Mucosa of descending colon (tissue), 3 donors: ENCODE measurements at places on chromosomes 7 and 10. TPM values are rescaled to one million over a fixed set of nuclear protein-coding genes. Genes with fewer than 3 reads are reported as not detected.

The VWC2 gene
- total RNA-seq: 0.17 TPM

DNA sequence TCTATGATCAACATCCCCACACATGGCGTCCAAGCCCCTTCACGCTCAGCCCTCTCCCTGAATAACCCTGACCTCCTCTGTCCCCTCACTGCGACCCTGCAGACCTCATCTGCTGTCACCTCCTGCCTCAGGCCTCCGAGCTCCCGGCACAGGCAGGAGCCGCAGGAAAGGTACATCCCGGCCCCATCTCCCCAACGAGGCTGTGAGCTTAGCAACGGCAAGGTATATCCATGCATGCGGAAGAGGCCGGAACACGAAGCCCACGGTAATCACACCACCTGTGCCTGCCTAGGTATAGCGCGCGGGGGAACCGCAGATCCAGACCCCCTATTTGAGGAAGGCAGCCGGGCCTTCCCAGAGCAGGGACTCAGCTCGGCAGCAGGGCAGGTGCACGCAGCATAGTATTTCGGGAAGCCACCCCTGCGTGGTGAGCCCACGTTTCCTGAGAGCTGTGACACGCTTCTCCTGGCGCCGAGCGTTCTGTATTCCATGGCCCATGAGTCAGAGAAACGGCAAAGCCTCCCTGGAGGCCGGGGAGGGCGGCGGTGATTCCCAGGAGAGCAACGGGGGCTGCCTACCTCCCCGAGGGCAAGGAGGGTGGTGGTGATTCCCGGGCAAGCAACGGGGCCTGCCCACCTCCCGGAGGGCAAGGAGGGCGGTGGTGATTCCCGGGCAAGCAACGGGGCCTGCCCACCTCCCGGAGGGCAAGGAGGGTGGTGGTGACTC lies 50.1 kb upstream of the DNAAF5 start:
- peak; percentile 8 for DNase-seq

The SYT15B gene
- 1.3 TPM for total RNA-seq

DNA sequence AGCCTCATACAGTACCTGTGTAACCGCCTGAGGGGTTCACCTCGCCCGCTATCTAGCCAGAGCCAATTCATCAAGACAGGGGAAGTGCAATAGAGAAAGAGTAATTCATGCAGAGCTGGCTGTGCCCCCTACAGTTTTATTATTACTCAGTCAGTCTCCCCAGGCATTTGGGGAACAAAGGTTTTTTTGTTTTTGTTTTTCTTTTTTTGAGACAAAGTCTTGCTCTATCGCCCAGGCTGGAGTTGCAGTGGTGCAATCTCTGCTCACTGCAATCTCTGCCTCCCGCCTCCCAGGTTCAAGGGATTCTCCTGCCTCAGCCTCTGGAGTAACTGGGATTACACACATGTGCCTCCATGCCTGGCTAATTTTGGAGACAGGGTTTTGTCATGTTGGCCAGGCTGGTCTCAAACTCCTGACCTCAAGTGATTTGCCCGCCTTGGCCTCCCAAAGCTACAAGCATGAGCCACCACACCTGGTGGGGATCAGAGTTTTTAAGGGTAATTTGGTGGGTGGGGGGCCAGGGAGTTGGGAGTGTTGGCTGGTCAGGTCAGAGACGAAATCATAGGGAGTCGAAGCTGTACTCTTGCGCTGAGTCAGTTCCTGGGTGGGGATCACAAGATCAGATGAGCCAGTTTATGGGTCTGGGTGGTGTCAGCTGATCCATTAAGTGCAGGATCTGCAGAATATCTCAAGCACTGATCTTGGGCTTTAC lies 116.5 kb downstream of the MARCHF5 start:
- DNase-seq: no peak

DNA sequence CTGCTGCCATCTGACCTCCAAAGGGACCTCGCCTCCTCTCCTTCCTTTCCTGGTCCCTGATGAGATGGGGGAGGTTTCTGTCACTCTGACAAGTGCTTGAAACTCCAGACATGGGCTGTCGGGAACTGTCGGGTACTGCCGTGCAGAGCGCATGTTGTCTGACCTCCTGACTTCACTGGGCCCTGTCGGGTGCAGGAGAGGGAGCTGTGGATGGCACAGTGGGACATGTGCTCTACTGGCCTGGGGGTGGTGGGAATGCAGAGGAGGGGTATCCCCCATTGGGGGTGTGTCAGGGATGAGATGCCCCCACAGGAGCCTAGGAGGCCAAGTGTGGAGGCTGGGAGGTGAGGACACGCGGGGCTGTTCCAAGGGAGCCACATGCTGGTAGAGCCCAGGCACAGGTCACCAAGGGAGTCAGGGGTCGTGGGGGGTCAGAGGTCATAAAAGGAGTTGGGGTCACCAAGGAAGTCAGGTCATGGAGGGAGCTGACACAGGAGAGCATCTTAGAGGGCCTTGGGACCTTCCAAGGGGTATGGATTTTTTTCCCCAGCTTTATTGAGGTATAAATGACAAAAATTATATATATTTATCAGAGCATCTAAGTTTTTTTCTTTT lies 30.9 kb downstream of the TMEM120A start:
- DNase-seq: no peak
